Activated CD8-positive, alpha-beta memory T cell treated with anti-CD3 and anti-CD28 coated beads, Interleukin-2, amount 10 ng/mL, durations not matched to agents 7 days and 5 days (primary cell): ENCODE measurements at places on chromosomes 1 and 21. TPM values are rescaled to one million over a fixed set of nuclear protein-coding genes. Genes with fewer than 3 reads are reported as not detected.

GRCh38 chr1:167090314-167090942, at the start of gene GPA33:
GPA33 (minus strand) TSS chr1:167090377; CDS start chr1:167090287, 90 bp downstream.
- DNase-seq = no peak
- H3K27me3 ChIP-seq = no peaks in the 10 kb centered on the region
- peak within 1 kb of the TSS; percentile 56 for H3K27ac ChIP-seq
- no peaks in the 10 kb centered on the region for H3K36me3 ChIP-seq
- H3K4me3 ChIP-seq = no peak within 1 kb of the TSS

DNA sequence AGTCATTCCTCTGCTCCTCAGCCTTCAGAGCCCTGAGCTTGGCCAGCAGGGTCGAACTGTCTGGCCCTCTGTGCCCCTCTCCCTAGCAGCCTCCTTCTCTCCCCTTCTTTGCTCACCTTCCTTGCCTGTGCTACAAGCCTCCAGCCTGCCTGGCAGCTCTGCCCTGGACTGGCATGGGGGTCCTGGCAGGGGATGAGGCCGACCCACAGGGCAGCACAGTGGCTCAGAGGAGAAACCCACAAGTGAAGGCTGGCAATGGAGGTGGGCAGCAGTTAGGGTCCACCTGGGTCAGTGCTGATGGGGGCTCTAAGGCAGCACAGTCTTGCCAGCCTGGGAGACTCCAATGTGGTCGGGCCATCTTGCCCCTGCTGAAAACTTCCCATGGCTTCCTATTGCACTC, 274.2 kb downstream of the GRIK3 start:
- H3K27ac ChIP-seq = no peak overlapping the region
- no peak overlapping the region for H3K4me3 ChIP-seq
- no peaks in the 10 kb centered on the region for H3K27me3 ChIP-seq
- no peaks in the 10 kb centered on the region for H3K4me1 ChIP-seq
- DNase-seq = no peak

- H3K4me1 ChIP-seq = peaks cover 2% of the 10 kb centered on the region
- no peak for DNase-seq
- H3K27ac ChIP-seq = no peak overlapping the region
- no peaks in the 10 kb centered on the region for H3K27me3 ChIP-seq
- no peak overlapping the region for H3K4me3 ChIP-seq
Observed at GRCh38 chr1:155410931-155411330, 90.2 kb downstream of the RUSC1 start.

GRCh38 chr1:205199090-205199930, 12.2 kb downstream of the DSTYK start:
- no peaks in the 10 kb centered on the region for H3K27me3 ChIP-seq
- peak; percentile 65 for DNase-seq
- peaks cover 41% of the 10 kb centered on the region for H3K4me1 ChIP-seq
- H3K4me3 ChIP-seq = peak overlapping the region; percentile 57
- peaks cover 15% of the 10 kb centered on the region for H3K36me3 ChIP-seq

DNA sequence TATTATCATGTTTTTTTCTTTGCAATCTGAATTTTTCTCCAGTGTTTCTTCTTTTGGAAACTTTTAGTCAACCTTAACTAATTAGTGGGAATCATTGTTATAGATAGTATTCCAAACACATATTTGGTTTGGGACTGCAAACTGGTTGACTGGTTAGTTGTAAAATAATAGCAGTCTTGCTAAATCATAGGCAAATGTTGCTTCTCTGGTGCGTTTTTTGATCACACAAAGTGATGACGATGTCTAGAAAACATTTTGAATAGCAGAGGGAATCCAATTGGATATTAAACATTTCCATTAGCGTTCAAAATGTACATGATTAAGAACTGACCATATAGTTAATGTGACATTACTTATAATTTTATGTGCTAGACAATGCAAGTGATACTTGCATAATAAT, 4.5 kb downstream of the DNAJB4 start:
- no peak overlapping the region for H3K27ac ChIP-seq
- no peak for DNase-seq
- no peak overlapping the region for H3K4me3 ChIP-seq
- H3K4me1 ChIP-seq = peaks cover 27% of the 10 kb centered on the region

FLVCR1 gene
- total RNA-seq = 14.4 TPM

DNA sequence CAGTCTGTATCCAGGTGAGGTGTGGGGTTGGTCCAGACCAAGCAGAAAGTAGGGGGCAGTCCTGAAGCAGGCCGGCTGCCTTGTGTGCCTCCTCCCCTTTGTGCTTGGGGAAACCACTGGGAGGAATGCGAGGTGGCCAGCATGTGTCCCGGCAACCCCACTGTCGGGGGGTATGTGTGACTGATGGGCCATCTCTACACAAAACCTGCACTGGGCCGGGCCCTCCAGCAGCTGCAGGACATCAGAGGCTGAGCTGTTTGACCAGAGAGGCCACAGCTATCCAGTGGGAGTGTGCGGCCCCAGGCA, 33.3 kb downstream of the TMEM51 start:
- no peak overlapping the region for H3K4me3 ChIP-seq
- no peak overlapping the region for H3K27ac ChIP-seq
- no peak for DNase-seq
- no peaks in the 10 kb centered on the region for H3K4me1 ChIP-seq
- peaks cover 18% of the 10 kb centered on the region for H3K27me3 ChIP-seq

DNA sequence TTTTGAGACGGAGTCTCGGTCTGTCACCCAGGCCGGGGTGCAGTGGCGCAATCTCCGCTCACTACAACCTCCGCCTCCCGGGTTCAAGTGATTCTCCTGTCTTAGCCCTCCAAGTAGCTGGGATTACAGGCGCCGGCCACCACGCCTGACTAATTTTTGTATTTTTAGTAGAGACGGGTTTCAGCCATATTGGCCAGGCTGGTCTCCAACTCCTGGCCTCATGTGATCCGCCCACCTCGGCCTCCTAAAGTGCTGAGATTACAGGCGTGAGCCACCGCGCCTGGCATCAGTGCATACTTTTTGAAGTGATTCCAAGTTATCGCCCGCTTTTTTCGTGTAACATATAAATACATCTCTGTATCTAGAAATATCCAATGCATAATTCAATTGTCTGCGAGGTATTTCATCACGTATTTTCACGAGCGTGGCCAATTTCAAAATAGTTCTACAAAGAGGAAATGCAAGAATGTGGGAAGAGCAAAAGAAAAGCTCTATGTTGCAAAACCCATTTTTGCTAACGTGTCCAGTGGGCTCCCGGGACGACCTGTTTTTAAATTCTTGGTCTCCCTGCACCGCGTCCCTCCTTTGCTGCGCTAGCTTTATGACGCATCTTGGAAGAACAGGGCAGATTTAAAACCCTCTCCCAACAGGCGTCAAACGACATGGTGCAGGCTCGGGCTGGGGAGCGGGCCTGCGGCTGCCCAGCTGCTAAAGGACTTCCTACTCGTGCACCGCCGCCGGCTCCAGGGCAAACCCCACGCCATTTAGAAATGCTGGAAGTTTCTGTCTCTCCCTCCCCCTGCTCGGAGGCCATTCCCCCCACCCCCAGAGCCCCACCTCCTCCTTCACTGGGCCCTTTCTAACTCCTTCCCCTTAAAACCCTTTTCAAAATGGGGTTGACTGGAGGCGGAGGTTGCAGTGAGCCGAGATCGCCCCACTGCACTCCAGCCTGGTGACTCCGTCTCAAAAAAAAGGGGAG, 923 bp upstream of the IFNGR2 start:
- H3K36me3 ChIP-seq = peaks cover 1% of the 10 kb centered on the region
- H3K4me1 ChIP-seq = peaks cover 14% of the 10 kb centered on the region
- H3K27ac ChIP-seq = no peak overlapping the region
- H3K27me3 ChIP-seq = peaks cover 70% of the 10 kb centered on the region
- H3K4me3 ChIP-seq = no peak overlapping the region

DNA sequence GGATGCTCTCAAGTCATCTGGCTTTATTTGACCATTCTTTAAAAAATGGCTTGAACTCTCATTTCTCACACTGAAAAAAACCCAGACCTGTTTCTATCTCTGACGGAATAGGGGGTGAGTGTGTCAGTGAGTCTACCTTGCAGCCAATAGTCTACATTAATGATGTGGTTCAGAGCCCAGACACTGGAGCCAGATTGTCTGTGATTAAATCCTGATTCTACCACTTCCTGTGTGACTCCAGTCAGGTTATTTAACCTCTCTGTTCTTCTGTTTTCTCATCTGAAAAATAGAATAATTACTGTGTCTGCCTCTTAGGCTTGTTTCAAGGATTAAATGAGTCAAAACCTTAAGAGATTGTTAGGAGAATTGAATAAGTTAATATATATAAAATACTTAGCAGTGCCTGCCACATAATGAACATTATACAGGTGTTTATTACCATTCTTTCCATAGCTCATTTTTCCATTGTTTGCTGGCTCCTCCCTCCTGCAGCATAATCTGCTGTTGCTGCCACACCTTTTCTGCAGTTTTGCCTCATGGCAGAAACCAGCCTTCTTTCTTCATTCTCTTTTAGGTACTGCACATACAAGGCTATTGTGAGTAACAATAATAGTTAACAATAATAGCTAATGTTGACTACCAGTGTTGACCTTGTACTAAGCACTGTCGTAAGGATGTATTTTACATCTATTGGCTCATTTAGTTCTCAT, 157.6 kb upstream of the IVNS1ABP start:
- H3K27me3 ChIP-seq = no peaks in the 10 kb centered on the region
- no peak overlapping the region for H3K27ac ChIP-seq
- H3K36me3 ChIP-seq = peaks cover 4% of the 10 kb centered on the region
- DNase-seq = peak; percentile 52
- H3K4me3 ChIP-seq = no peak overlapping the region
- peaks cover 11% of the 10 kb centered on the region for H3K4me1 ChIP-seq
